Natural killer cell treated with Interleukin-12 subunit alpha and Interleukin-12 subunit beta and Interleukin-15 and Interleukin-18, amount 100 ng/mL, for 72 hours (primary cell): ENCODE measurements at places on chromosomes 11 and 22. TPM values are rescaled to one million over a fixed set of nuclear protein-coding genes. Genes with fewer than 3 reads are reported as not detected.

DNA sequence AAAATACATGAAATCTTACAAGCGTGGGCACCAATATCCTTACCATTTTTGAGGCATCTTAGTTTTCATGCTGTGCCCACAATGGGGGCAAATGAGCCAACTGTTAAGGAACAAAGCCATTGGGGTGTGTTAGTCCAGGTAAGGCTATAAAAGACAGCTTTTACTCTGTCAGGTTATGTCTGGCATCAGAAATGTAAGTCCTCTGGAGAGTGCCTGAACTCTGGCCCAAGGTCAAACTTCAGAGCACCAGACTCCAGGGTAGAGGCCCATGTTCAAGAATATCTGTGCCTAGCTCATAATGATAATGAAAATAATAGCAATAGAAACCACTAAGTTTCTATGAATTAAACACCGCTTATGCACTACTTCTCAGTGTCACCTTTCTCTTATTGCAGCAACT lies 105.5 kb downstream of the CSNK2A3 start:
- DNase-seq = no peak

DNA sequence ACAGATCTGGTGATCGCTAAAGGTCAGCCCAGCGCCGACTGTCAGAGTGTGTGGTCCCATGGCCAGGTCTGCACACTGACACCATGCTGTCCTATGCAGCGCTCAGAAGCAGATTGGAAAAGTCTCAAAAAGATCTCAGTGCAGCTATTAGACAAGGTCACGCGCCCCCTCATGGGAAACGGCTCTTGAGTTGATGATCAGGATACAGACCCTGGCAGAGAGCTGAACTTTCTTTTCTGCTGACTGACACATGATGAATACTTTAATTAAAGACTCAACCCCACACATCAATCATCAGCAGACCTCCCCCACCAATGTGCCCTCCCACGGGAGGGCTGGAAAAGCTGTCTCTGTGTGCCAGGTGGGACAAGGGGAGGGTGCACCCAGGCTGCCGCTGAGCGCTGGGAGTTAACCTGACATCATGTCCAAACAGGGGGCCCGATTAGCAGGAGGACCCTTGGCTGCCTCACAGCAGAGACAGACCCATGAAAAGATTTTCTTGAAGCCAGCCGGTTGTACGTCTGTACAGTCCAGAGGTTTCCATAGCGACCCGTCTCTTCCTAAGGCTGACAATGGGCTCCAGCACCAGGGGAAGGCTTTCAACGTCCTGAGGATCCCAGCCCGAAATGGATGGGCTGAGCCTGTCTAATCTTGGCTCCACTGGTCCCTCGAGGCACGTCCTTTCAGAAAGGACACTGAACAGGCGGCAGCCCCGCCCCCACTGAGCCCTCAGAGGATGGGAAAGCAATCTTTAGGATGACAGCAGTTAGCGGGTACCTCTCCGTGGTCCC lies 26.9 kb downstream of the RASD2 start:
- no peak for DNase-seq

GRCh38 chr11:95863486-95864140 lies 60.3 kb downstream of the MTMR2 start:
- no peak for DNase-seq

GRCh38 chr11:67572747-67573419 lies 10.7 kb upstream of the GSTP1 start:
- no peak for DNase-seq

GRCh38 chr22:49084206-49084605 lies 743.5 kb downstream of the BRD1 start:
- DNase-seq = no peak

- no peak for DNase-seq
These were observed 471 bp downstream of the ARVCF start for GRCh38 chr22:20015971-20016733.

DNA sequence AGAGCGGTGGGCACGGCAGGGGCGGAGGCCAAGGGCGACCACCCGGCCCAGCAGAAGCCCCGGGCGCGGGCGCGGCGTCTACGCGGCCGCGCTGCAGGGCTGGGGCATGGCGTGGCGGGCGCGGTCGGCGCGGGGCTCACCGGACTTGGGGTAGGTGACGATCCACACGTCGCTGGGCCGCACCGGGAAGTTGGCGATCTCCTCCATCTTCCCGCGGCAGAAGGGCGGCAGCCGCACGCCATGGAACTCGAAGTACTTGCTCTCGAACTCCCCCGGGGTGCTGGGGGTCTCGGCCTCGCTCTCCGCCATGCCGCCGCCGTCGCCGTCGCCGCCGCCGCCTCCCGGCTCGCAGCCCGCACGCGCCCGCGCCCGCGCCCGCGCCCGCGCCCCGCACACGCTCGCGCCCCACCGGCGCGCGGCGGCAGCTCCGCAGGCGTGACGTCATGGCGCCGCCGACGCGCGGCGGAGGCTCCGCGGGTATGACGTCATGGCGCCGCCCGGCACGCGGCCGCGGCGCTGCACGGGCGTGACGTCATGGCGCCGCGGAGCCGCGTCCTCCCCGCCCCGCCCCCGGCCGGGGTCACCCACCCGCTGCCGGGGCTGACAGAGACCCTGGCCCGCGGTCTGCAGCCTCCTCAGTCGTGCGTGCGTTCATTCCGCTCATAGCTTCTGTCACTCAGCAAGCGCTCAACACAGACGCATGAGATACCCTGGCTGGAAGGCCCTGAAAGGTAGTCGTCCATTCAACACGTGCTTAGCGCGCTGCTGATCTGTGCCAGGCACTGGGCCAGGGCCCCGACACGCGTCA lies at the start of gene SULT4A1:
SULT4A1 (minus strand) TSS at position 440 of the 808 bp plus-strand sequence; CDS start at position 309, 131 bp downstream.
- no peak for DNase-seq

GRCh38 chr11:4050138-4050537 lies 44.5 kb upstream of the RRM1 start:
- no peak for DNase-seq

GRCh38 chr11:116637766-116638165 lies 135.0 kb downstream of the BUD13 start:
- DNase-seq = no peak

GRCh38 chr11:6817694-6818093 lies 18.2 kb upstream of the OR6A2 start:
- DNase-seq = no peak

OR6X1 gene
- total RNA-seq = not detected

MYO7A gene
- total RNA-seq = 0.05 TPM

CSTPP1 gene
- total RNA-seq = 20.9 TPM

CCDC73 gene
- total RNA-seq = not detected
